ENCODE measurements at places on chromosomes 5 and 9.

DNA sequence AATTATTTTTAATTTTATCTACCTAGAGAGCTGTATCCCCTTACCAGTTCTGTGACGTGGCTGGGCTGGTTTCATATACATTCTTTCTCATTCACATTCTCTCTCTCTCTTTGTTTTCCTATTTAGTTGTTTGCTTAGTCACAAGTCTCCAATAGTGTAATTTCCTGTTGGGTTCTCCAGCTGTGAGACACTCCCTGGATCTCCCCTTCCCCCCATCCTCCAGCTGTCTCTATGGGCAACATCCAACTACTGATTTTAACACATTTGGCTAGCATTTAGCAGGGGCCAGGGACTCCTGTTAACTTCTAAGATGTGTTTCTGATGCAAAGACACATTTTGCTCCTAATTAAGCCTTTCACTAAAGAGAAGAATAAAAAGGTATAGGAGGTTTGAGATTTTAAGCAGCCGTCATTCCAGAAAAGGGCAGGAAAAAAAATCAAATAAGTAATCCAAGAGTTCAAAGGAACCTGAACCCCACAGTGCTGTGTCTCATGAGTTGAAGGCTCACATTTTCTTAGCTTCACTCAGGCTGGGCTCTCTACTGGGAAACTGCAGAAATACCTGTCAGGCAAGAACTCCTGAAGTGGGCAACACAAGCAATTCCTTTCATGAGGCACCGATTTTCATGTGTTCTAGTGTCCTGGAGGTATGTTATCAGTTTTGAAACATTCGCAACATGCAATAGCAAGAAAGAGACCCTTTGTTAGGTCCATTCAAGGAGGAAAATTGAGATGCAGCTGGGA is 198.7 kb upstream of the C9orf72 start:
- peak; percentile 23 for DNase-seq

DNA sequence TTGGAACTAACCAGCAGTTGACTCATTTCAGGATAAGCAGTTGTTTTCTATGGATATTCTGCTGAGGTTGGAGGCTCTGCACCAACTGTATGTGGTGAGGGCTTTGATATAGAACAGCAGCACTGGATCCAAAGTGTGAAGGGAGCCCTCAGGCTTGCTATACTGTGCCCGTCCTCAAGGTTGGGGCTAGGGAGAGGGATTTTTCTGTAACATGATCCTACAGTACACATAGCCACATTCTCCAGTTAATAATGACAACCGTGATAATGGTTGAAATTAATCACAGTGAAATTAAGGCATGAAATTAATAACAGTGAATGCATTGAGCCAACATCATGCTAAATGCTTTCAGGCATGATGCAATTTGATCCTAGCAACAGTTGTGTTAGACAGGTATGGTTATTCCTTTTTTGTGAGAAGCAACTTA is 36.7 kb downstream of the ARHGAP26 start:
- DNase-seq, result no peak

- DNase-seq, result no peak
These were observed 14.5 kb upstream of the ROPN1L start for GRCh38 chr5:10427201-10427600.

DNA sequence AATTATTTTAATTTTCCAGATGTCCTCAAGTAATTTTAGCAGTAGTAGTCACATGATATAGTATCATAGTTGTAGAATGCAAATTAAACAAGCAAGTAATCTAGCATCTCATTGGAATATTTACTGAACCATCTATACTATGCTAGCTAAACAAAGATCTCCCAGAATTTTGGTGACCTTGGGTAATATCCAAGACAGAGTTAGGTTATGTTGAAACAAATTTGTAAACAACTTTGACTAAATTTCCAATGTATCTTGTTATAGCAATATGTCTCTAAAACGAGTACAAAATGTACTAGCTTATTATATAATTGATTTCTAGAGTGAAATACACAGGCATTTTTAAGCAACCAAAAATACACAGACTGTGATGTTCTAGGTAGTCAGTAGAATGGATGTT is 41.5 kb downstream of the VCAN start:
- DNase-seq, result no peak

GRCh38 chr9:38085308-38085707 is 16.3 kb upstream of the SHB start:
- DNase-seq, result no peak

- no peak for DNase-seq
These were observed 28.4 kb upstream of the GPR150 start for GRCh38 chr5:95591490-95591901.

- no peak for DNase-seq
These were observed 356.7 kb downstream of the TMEM167A start for GRCh38 chr5:82720213-82721086.

- DNase-seq, result no peak
These were observed 317.1 kb downstream of the ANXA1 start for GRCh38 chr9:73468716-73469115.

DNA sequence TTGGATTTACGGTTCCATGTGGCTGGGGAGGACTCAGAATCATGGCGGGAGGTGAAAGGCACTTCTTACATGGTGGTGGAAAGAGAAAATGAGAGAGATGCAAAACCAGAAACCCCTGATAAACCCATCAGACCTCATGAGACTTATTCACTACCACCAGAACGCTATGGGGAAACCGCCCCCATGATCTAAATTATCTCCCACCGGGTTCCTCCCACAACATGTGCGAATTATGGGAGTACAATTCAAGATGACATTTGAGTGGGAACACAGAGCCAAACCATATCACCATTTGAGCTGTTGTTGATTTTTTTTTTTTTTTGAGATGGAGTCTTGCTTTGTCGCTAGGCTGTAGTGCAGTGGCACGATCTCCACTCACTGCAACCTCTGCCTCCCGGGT is 16.5 kb downstream of the DAB2IP start:
- no peak for DNase-seq

- no peak for DNase-seq
These were observed 27.3 kb upstream of the EDIL3 start for GRCh38 chr5:84411832-84412605.

DNA sequence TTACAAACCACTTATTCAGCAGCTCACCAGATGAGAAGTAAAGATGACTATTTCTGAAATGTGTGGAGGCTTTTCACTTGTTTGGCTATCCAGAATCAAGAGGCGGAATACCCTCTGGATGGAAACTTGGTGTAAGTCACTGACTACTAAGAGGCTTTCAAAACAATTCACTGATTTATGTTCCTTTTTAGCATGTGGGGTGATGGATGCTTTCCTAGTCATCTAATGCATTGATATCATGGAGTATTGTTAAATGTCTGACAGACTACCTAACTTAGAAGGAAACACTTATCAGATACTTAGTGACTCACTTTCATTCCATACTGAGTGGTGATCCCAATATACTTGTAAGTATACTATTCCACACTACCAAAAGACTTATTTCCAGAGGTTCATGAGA is 141.4 kb downstream of the PLK2 start:
- no peak for DNase-seq

DNA sequence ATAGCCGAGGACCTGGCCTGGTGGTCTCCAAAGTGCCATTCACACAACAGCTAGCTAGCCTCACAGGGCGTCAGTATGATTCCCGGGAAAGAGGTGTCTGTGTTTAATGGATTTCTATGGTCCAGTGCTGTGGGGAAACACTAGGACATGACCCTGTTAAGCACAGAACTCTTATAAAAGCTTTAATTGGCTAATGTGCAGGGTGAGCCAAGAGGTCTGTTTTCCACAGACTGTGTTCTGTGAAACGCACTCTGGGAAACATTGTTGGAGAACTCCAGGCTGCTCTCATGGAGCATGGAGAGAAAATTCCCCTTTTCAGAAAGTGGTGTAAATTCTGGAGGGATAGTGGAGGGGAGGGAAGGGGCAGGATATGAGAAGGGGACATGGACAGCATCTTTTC is 331.4 kb downstream of the FBXL7 start:
- DNase-seq, result no peak

GRCh38 chr9:134182554-134183085 is 18.3 kb upstream of the RNU6ATAC start:
- no peak for DNase-seq

- no peak for DNase-seq
These were observed 2.7 kb downstream of the SHB start for GRCh38 chr9:38066197-38066913.

DNA sequence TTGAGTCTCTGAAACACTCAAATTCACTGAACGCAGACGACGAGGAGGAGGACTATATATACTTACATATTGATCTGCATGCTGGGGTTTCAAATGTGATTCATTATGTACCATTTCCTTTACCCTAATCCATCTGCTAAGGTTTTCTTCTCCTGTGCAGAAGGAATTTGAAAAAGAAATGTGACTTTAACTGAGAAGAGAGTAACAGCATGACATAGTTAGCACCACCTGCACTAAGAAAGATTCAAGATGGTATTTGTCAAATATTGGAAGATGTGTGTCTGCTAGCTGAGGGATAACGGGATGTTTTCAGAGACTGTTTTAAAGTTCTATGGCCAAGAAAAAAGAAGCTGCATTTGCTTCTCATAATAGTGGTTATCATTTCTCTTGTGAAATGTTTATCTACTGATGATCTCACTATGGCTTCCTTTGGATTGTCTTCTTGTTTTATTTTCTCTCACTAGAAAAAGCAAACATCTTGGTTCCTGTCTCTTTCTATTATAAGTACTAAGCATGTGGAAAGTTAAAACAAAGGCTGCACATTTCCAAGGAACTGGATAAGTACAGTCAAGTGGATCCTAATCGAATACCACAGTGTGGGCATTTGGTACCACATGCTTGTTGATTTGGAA is 89.8 kb upstream of the TLE4 start:
- DNase-seq, result no peak

DNA sequence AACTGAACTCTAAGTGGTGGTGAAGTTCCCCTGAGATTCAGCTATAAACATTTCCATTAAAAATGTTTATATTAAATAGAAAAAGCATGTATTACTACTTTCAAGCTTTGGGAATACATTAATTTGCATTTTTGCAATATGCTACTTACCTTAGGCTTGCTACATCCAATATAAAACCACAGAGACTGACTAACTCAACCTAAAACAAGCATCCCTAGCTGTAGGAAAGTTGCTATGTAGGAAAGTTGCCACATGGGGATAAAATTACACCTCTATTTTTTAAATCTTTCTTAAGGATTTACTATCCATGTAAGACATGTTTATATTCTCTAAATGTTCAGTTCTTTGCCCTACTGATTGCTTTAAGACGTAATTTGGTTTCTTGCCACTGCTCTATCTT is 12.8 kb downstream of the SCAMP1 start:
- DNase-seq, result no peak

DNA sequence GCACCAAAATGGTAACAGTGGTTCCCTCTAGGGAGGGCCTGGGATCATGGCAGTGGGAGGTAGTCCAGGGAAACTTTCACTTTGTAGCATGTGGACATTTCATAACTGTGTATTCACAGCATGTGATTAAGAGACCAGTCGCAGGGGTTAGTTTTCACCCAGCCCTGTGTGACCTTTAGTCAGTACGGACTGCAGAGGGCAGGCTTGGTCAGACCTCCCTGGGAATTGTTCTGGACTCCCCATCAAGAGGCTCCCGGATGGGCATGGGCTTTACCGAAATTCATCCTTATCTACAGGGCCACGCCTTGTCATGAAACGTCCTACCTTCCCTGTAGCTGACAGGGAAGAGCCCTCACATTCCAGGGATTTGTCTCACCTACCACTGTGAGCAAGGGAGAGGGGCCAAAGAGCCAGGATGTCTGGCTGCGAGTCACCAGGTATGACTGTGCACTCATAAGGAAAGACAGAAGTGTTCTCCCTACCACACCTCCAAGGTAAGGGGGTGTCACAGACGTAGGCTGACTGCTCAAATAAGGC is 19.9 kb downstream of the GPX3 start:
- DNase-seq, result no peak

GRCh38 chr9:32497921-32498320 is 28.1 kb downstream of the RIGI start:
- no peak for DNase-seq

- DNase-seq, result no peak
These were observed 10.3 kb downstream of the FST start for GRCh38 chr5:53490747-53491146.

- DNase-seq, result no peak
These were observed 63.7 kb upstream of the CXCL14 start for GRCh38 chr5:135642488-135642870.

- DNase-seq, result peak; percentile 25
These were observed 1.4 kb downstream of the EFNA5 start for GRCh38 chr5:107669096-107670031.

- no peak for DNase-seq
These were observed 16.7 kb downstream of the GOLGA2 start for GRCh38 chr9:128259156-128259555.

DNA sequence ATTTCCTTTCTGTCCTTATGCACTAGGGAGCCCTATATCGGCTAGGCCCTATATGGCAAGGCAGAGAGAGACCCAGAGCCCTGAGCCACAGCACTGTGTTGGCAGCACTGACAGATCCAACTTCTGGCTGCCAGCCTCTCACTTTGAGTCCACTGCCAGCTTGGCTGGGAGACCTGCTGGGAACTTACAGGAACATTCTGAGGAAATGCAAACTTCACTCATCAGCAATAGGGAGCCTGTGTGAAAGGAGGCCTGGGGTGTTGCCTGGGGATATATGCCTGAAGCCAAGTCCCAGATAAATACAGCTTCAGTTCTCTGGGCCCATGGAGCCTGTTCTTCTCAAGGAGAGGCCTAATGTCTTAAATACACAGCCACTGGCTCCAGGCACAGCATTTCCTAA is 78.0 kb downstream of the ADRB2 start:
- no peak for DNase-seq

- no peak for DNase-seq
These were observed 971.3 kb upstream of the CDH18 start for GRCh38 chr5:20959347-20959746.

DNA sequence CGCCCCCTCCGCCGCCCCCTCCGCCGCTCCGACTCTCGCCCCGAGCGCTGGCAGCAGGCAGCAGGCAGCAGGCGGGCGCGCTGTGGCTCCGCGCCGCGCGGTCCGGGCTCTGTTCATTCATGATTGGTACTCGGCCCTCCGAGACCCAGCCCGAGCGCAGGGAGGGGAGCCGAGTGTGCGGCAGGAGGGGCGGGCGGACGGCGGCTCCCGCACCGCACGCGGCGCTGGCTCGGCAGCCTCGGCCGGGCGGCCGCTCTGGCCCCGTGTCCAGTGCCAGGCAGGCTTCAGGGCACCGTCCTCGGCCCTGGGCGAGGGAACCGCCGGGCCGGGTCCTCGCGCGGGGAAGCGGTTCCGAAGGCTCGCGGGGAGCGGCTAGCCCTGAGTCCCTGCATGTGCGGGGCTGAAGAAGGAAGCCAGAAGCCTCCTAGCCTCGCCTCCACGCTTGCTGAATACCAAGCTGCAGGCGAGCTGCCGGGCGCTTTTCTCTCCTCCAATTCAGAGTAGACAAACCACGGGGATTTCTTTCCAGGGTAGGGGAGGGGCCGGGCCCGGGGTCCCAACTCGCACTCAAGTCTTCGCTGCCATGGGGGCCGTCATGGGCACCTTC is at the start of gene KCNIP1:
Gene KCNIP1 (plus strand): TSS at position 31 of the 607 bp plus-strand sequence.
- DNase-seq, result no peak

GRCh38 chr9:93827545-93828330 is 127.4 kb downstream of the BARX1 start:
- DNase-seq, result no peak

DNA sequence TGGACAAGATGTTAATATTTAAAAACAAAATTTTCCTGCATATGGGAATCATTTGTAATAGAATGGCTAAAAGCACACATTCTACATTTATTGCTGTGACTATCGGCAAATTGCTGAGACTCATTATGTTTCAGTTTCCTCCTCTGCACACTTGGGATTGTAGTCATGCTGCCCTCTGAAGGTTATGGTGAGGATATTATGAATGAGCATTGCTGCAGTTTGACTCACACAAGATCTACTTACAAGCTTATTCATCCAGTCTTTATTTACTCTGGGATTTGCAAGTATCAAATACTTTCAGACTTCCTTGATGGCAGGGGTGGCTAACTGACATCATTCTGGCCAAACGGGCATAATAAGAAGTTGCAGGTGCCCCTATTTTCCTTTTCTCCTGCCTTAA is 9.5 kb upstream of the NFIL3 start:
- DNase-seq, result no peak
